ENCODE measurements at places on chromosomes 16 and 17.

GRCh38 chr17:72034000-72034399, 86.8 kb upstream of the SOX9 start:
- DNase-seq: no peak
- peaks cover 36% of the 10 kb centered on the region for H3K4me1 ChIP-seq
- H3K4me3 ChIP-seq: no peak overlapping the region
- no peaks in the 10 kb centered on the region for H3K27me3 ChIP-seq
- H3K27ac ChIP-seq: no peak overlapping the region

DNA sequence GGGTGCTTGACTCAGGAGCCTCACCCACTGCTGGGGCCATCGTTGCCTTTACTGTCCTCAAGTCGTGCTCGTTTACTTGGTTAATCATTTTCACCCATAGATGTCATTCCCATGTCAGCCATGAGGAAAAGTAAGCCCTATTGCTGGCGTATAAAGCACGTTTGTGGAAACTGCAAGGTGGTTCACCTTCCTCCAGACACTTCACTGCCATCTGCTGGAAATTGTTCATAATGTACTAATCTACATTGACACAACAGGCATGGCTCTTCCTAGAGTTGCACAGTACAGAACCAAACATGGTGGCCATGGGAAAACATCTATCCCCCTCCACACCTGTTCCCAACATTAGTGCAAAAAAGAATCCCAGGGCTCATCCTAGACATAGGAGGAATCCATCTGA, 116.6 kb downstream of the ZNF18 start:
- DNase-seq: no peak
- H3K36me3 ChIP-seq: no peaks in the 10 kb centered on the region
- H3K27ac ChIP-seq: no peak overlapping the region
- H3K4me1 ChIP-seq: peaks cover 3% of the 10 kb centered on the region

GRCh38 chr17:75263055-75263454, 1.4 kb downstream of the MRPS7 start:
- H3K27ac ChIP-seq: peak overlapping the region; percentile 100
- DNase-seq: no peak
- H3K4me3 ChIP-seq: peak overlapping the region; percentile 97
- H3K36me3 ChIP-seq: peaks cover 8% of the 10 kb centered on the region
- H3K27me3 ChIP-seq: no peaks in the 10 kb centered on the region
- H3K4me1 ChIP-seq: peaks cover 29% of the 10 kb centered on the region

GRCh38 chr16:57944970-57945739, 25.8 kb downstream of the CNGB1 start:
- no peaks in the 10 kb centered on the region for H3K36me3 ChIP-seq
- H3K4me3 ChIP-seq: no peak overlapping the region
- no peak overlapping the region for H3K27ac ChIP-seq

DNA sequence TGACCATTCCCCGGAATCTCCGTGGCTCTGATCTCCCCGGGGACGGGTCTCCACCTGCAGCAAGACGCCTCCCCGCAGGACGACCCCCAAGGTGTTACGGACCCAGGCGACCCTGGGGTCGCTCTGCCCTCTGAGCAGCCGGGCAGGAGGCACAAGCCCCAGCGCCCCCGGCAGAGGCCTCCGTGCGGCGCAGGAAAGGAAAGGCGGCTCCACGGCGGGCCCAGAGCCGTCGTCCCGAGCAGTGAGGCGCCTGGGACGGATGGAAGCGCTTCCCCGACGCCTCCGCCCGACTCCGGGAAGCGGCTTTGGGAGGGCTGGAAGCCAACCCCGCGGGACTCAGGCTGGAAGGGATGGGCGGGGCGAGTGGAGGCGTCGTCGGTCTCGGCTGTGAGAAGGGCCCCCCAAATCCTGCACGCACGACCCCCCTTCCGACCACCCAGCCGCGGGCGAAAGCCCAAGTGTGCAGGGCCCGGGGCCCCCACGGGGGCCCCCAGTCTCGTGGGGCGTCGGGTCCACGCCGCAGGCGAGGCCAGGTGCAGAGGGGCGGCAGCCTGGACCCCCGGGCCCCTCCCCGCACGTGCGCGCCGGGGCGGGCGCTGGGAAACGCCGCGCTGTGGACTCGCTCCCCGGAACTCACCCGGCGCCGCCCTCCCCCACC, 32.7 kb upstream of the RPH3AL start:
- H3K36me3 ChIP-seq: no peaks in the 10 kb centered on the region
- H3K27ac ChIP-seq: no peak overlapping the region
- H3K4me1 ChIP-seq: peaks cover 24% of the 10 kb centered on the region
- peaks cover 27% of the 10 kb centered on the region for H3K27me3 ChIP-seq
- peak overlapping the region; percentile 64 for H3K4me3 ChIP-seq

- peaks cover 11% of the 10 kb centered on the region for H3K4me1 ChIP-seq
- no peak for DNase-seq
- no peak overlapping the region for H3K4me3 ChIP-seq
- peaks cover 6% of the 10 kb centered on the region for H3K27me3 ChIP-seq
- no peaks in the 10 kb centered on the region for H3K36me3 ChIP-seq
Observed at GRCh38 chr16:4053301-4053845, 62.9 kb downstream of the ADCY9 start.

GRCh38 chr16:66924527-66925321, 611 bp downstream of the RRAD start:
- H3K36me3 ChIP-seq: no peaks in the 10 kb centered on the region
- H3K27me3 ChIP-seq: peaks cover 63% of the 10 kb centered on the region
- DNase-seq: peak; percentile 47
- H3K27ac ChIP-seq: no peak overlapping the region
- no peaks in the 10 kb centered on the region for H3K4me1 ChIP-seq

GRCh38 chr16:8005096-8005860, 585.0 kb downstream of the TMEM114 start:
- no peak for DNase-seq
- H3K27me3 ChIP-seq: peaks cover 9% of the 10 kb centered on the region
- H3K4me3 ChIP-seq: no peak overlapping the region
- H3K36me3 ChIP-seq: no peaks in the 10 kb centered on the region

DNA sequence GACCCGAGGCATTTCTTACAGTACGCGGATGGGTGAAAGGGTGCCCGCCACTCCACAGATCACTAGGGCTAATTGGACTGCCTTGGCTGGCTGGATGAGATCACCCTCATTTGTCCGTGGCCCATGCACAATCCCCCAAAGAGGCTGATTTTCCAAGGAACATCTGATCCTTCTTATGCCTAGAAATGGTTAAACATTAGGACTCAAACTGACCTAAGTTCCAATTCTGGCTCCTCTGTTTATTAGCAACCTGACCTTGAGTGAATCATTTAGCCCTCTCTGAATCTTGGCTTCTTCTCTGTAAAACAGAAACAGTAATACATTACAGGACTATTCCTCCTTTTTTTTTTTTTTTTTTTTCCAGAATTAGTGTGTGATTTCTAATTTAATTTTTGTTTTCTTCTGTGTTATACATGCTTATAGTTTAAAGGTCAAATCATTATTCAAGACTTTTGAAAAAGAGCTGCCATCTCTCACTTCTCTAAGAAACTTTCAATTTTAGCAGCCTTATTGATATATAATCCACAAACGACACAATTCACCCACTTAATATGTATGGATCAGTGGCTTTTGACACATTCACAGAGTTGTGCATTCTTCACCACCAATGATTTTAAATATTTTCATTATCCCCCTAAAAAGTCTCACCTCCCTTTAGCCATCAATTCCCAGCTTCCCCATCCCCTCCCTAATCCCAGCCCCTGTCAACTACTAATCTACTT, 45.4 kb upstream of the TMEM132E start:
- no peak for DNase-seq
- H3K4me3 ChIP-seq: no peak overlapping the region
- H3K27ac ChIP-seq: no peak overlapping the region
- peaks cover 7% of the 10 kb centered on the region for H3K27me3 ChIP-seq
- H3K4me1 ChIP-seq: peaks cover 29% of the 10 kb centered on the region

GRCh38 chr16:83085660-83086059, 458.9 kb downstream of the CDH13 start:
- no peaks in the 10 kb centered on the region for H3K36me3 ChIP-seq
- DNase-seq: no peak
- peaks cover 4% of the 10 kb centered on the region for H3K27me3 ChIP-seq
- H3K4me1 ChIP-seq: peaks cover 1% of the 10 kb centered on the region
- H3K27ac ChIP-seq: no peak overlapping the region

- DNase-seq: no peak
- peaks cover 61% of the 10 kb centered on the region for H3K4me1 ChIP-seq
- H3K36me3 ChIP-seq: peaks cover 22% of the 10 kb centered on the region
- H3K4me3 ChIP-seq: no peak overlapping the region
- peak overlapping the region; percentile 68 for H3K27ac ChIP-seq
- H3K27me3 ChIP-seq: no peaks in the 10 kb centered on the region
Observed at GRCh38 chr16:11736903-11737302, 5.8 kb downstream of the TXNDC11 start.

GRCh38 chr16:70437017-70437581, 1.8 kb downstream of the ST3GAL2 start:
- peak overlapping the region; percentile 92 for H3K4me3 ChIP-seq
- H3K4me1 ChIP-seq: peaks cover 43% of the 10 kb centered on the region
- peak overlapping the region; percentile 88 for H3K27ac ChIP-seq
- no peaks in the 10 kb centered on the region for H3K27me3 ChIP-seq
- peaks cover 3% of the 10 kb centered on the region for H3K36me3 ChIP-seq

- H3K4me1 ChIP-seq: peaks cover 30% of the 10 kb centered on the region
- DNase-seq: no peak
- H3K27ac ChIP-seq: peak overlapping the region; percentile 86
- no peaks in the 10 kb centered on the region for H3K36me3 ChIP-seq
Observed at GRCh38 chr16:87854053-87854906, 15.0 kb downstream of the SLC7A5 start.

GRCh38 chr16:26665166-26665939, 401.4 kb upstream of the C16orf82 start:
- DNase-seq: no peak
- peaks cover 48% of the 10 kb centered on the region for H3K27me3 ChIP-seq
- H3K4me1 ChIP-seq: peaks cover 7% of the 10 kb centered on the region
- no peaks in the 10 kb centered on the region for H3K36me3 ChIP-seq
- peak overlapping the region; percentile 5 for H3K27ac ChIP-seq

Data from progenitor cell of endocrine pancreas (in vitro differentiated cells).